D341Med (cell line): ENCODE measurements at places on chromosomes 2 and 18.

DNA sequence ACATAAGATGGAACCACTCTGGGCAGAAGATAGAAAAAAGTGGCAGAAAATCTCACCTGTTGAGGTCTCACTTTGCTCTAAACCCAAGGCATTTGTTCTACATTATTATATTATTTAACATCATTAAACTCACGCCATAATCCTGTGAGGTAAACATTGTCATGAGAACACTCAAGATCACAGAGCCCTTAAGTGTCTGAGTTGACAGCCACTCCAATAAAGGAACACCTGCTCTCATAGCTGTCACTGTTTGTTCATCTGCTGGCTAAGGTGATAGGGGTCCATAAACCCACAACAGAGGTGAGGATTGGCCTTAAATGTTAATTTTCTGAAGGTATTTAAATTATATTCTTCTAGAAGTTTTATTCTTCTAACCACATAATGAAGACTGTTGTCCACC lies 439.7 kb downstream of the RIT2 start:
- DNase-seq: no peak

- DNase-seq: no peak
Measured at GRCh38 chr2:55567298-55567697, 47.8 kb downstream of the CFAP36 start.

- DNase-seq: no peak
Measured at GRCh38 chr2:195730912-195731311, 73.9 kb downstream of the SLC39A10 start.

DNA sequence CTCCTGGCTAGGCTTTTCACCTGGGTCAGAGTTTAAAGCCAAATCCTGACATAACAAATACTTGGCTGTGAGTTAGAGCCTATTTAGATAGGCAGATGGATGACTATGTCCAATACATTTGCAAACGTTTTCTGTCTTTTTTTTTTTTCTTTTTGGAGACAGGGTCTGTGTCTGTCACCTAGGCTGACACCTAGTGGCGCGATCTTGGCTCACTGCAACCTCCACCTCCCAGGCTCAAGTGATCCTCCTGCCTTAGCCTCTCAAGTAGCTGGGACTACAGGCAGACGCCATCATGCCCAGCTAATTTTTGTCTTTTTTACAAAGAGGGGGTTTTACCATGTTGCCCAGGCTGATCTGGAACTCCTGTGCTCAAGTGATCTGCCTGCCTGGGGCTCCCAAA lies 124.8 kb downstream of the DYM start:
- no peak for DNase-seq
